Vagina (tissue), 2 donors: ENCODE measurements at places on chromosomes 12 and 14.

- DNase-seq: no peak
- no peak overlapping the region for H3K27ac ChIP-seq
- no peaks in the 10 kb centered on the region for H3K36me3 ChIP-seq
Observed at GRCh38 chr12:71688961-71689570, 3.2 kb downstream of the TMEM19 start.

- no peak overlapping the region for H3K4me3 ChIP-seq
- H3K4me1 ChIP-seq: peaks cover 25% of the 10 kb centered on the region
- no peak overlapping the region for H3K27ac ChIP-seq
- H3K27me3 ChIP-seq: no peaks in the 10 kb centered on the region
Observed at GRCh38 chr14:54577977-54578376, 11.0 kb downstream of the SAMD4A start.

GRCh38 chr12:72578327-72578726, 306.2 kb downstream of the TRHDE start:
- no peak overlapping the region for H3K4me3 ChIP-seq
- no peak for DNase-seq
- H3K27me3 ChIP-seq: no peaks in the 10 kb centered on the region
- H3K27ac ChIP-seq: no peak overlapping the region

DNA sequence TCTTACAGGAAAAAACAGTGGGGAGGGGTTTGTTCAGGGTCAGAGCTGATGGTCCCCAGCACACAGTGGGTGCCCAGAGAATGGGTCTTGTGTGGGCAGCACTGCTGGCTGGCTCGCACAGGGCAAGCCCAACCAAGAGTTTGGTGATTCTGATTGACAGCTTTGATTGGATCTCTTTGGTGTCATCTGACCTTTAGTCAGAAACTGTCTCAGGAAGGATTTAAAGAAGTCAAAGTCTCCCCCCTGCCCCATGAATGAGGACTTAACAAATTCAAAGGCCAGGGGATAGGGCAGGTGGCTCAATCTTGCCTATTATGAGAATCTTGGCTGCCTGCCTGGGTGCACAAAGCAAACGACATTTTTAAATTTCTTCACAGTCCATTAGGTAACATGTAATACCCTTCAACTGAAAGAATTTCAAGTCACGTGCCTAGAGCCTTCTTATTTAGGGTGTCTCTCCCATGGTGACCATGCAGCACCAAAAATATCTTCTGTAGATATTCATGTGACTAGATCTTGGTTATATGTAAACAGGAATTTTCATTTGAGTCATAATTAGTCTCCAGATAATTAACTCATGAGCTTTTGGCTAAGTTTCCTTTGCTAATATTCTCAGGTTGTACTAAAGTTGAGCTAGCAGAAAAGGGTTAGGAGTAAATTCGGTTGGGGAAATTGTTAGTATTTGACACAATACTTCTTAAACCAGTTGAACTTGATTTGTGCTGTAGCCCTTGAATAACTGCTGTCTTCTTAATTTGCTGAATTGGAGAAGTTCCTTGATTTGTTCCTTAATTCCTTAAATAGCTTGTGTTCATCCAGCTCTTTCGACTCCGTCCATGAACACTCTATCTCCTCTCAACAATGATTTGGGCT, 54.5 kb upstream of the HECTD1 start:
- H3K36me3 ChIP-seq: no peaks in the 10 kb centered on the region
- H3K4me3 ChIP-seq: no peak overlapping the region
- H3K27ac ChIP-seq: peak overlapping the region; percentile 54
- DNase-seq: no peak

GRCh38 chr12:6827437-6827911, 733 bp upstream of the P3H3 start:
- H3K4me3 ChIP-seq: peak overlapping the region; percentile 90
- no peaks in the 10 kb centered on the region for H3K27me3 ChIP-seq
- DNase-seq: no peak
- peaks cover 45% of the 10 kb centered on the region for H3K4me1 ChIP-seq

DNA sequence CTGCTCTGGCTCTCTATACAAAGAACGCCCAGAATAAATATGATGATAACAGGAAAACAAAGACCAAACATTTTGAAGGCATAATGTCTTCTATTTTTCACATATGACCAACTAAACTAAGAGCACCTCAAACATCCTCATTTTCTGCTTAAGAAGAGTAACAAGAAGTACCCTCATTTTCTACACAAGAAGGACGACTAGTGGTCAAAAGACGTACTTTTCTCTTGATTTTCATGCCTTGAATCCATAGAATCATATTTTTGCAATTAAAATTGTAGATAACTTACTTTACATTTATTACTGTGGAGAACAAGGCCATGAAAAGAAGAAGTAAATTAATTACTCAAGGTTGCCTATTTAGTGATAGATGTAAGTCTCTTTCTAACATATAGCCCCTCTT, 358.6 kb downstream of the DUSP6 start:
- H3K4me3 ChIP-seq: no peak overlapping the region
- no peaks in the 10 kb centered on the region for H3K36me3 ChIP-seq
- no peak overlapping the region for H3K27ac ChIP-seq
- DNase-seq: no peak

GRCh38 chr12:116177017-116177416, 100.5 kb downstream of the MED13L start:
- no peaks in the 10 kb centered on the region for H3K36me3 ChIP-seq
- no peak overlapping the region for H3K27ac ChIP-seq
- H3K4me1 ChIP-seq: peaks cover 41% of the 10 kb centered on the region
- DNase-seq: no peak

DNA sequence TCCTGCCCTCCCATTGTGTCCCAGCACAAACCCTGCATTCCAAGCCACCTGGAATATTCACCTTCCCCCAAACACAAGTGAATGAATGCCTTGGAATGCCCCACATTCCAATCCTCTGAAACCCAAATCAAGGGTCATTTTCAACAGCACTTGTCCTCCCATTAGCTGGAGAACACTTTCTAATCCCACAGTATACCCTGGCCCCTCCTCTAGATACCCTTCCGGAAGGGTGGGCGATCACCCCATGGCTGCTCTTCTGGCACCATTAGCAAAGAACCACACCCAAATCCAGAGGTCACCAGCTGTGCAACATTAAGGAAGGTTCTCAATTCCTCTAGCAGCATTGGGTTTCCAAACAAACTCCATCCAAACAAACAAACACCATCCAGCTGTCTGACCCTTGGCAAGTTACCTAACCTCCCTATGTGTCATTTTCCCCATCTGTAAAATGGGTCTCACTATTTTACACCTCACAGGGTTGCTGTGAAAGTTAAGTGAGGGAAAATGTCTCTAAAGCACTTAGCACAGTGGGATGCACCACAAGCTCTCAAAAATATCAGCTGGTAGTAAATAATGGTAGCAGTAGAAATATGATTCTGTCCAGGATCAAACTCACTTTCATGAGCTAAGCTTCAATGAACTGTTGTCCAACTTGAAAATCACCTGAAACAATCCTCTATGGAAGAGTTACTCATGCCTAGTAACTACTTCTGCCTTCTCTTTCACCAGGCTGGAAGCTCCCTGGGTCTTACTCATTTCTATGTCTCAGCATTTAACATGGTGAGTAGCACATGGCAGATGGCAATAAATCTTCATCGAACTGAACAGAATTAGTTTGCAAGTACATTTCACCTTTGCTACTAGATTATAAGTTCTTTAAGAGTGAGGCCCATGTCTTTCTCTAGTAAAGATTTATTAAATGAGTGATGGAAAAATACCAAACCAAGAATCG, 5.3 kb downstream of the NUAK1 start:
- no peaks in the 10 kb centered on the region for H3K36me3 ChIP-seq
- H3K27ac ChIP-seq: peak overlapping the region; percentile 94
- DNase-seq: no peak
- H3K27me3 ChIP-seq: no peaks in the 10 kb centered on the region

- no peak overlapping the region for H3K4me3 ChIP-seq
- H3K27me3 ChIP-seq: no peaks in the 10 kb centered on the region
- peaks cover 14% of the 10 kb centered on the region for H3K36me3 ChIP-seq
- DNase-seq: no peak
Observed at GRCh38 chr14:24133735-24134134, 2.3 kb upstream of the PSME1 start.

- peaks cover 18% of the 10 kb centered on the region for H3K4me1 ChIP-seq
- H3K27ac ChIP-seq: peak overlapping the region; percentile 76
- H3K4me3 ChIP-seq: no peak overlapping the region
- H3K36me3 ChIP-seq: peaks cover 7% of the 10 kb centered on the region
Observed at GRCh38 chr12:121751034-121751433, 38.5 kb downstream of the TMEM120B start.

GRCh38 chr14:84017495-84017894, 1512.4 kb upstream of the FLRT2 start:
- H3K27me3 ChIP-seq: no peaks in the 10 kb centered on the region
- H3K27ac ChIP-seq: no peak overlapping the region
- no peaks in the 10 kb centered on the region for H3K36me3 ChIP-seq
- DNase-seq: no peak
- no peaks in the 10 kb centered on the region for H3K4me1 ChIP-seq
- H3K4me3 ChIP-seq: no peak overlapping the region

- H3K4me3 ChIP-seq: no peak overlapping the region
- H3K27me3 ChIP-seq: no peaks in the 10 kb centered on the region
- no peak overlapping the region for H3K27ac ChIP-seq
- DNase-seq: no peak
- H3K4me1 ChIP-seq: no peaks in the 10 kb centered on the region
Observed at GRCh38 chr14:72599579-72600470, 294.1 kb downstream of the DPF3 start.

DNA sequence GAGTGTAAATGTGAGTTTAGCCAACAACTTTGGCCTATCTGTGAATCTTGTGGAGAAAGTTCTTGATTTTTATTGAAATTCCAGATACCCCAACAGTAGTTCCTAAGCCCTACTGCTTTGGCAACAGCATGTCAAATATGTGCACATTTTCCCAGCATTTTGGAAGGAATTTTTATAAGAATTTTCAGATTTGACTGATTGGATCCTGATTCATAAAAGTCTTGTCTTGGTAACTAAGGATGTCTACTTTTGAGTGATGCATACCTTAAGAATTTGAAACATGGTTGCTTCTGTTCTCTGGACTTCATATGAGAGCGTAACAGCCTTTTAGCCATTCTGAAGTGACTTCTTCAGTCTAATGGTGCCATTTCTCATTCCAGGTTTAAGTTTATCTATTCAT, 106.7 kb downstream of the ANO4 start:
- no peak overlapping the region for H3K4me3 ChIP-seq
- no peaks in the 10 kb centered on the region for H3K36me3 ChIP-seq
- H3K27ac ChIP-seq: no peak overlapping the region
- DNase-seq: no peak

DNA sequence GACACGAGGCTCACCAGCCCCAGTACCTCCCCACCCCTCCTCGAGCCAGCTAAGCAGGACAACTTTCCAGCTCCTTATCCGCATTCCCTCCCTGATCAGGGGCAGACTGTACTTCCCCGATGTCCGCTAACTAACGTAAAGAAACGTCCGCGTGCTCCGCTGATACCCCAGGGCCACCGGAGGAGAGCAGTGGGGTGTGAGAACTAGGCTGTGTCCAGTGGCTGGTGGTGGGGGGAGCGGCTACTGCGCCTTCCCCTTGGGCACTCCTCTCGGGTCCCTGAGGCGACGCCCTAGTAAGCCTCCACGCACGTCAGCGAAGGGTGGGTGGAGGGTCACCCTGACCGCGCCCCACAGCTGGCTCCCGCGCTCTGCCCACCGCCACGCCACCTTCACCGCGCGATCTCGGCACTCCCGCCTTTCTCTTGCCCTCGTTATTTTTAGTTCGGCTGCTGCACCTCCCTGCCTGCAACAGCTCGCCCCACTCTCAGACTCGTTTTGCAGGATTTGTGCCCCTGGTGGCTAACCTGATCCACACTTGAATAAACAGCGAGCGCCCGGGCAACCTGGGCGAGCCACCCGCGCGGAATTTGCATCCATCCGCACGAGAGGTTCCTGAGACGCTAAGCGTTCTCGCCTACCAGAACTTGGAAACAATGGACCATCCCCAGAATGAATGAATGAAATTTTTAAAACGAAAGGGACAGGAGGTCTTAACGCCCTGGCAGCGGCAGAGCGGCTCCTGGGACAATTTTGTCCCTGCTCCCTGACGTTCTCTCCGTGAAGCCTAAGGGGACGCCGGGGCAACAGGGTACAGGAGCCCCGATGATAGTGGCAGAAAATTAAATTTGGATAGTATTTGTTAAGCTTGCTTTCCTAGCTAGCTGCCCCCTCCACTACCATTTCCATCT, 6.9 kb upstream of the BMP4 start:
- DNase-seq: no peak
- peak overlapping the region; percentile 39 for H3K4me3 ChIP-seq
- no peak overlapping the region for H3K27ac ChIP-seq

DNA sequence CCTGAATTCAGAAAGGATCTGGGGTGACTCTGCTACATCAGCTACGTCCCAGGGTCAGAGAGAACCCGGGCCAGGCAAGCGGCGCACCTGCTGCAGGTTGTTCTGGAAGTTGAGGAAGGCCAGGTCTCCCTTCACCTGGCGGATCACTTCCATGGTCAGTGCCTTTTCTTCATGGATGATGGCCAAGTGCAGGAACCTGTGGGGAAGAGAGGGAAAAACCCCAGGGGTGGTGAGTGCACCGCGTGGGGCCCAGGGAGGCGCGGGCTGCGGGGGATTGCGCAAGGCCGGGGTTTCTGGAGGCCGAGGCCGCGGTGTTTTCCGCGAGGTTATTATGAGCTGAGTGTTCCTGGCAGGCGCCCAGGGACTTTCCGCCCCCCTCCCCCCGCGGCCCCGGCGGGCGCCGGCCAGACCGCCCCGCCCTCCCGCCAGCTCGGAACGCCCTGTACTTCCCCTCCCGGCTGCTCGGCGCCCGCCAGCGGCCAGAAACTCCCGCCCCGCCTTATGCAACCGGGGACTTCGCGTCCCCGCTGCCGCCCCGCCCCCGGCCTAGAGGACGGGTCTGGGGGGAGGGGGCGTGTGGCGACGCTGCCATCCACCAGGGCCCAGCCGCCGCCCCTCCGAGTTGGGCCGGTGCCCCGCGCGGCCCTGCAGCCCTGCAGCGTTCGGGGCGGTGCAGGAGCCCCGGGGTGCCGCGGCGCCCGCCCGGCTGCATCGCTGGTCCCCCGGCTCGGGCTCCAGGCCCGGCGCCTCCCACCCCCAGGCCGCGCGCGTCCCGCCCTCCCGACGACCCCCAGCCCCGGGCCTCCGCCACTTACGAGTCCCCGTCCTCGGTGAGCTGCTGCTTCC, 723 bp downstream of the NFKBIA start:
- peak overlapping the region; percentile 100 for H3K27ac ChIP-seq
- peaks cover 15% of the 10 kb centered on the region for H3K36me3 ChIP-seq
- no peak for DNase-seq
- no peaks in the 10 kb centered on the region for H3K27me3 ChIP-seq

GRCh38 chr12:131675126-131676080, 35.5 kb upstream of the SFSWAP start:
- no peaks in the 10 kb centered on the region for H3K36me3 ChIP-seq
- H3K4me1 ChIP-seq: no peaks in the 10 kb centered on the region
- no peaks in the 10 kb centered on the region for H3K27me3 ChIP-seq

DNA sequence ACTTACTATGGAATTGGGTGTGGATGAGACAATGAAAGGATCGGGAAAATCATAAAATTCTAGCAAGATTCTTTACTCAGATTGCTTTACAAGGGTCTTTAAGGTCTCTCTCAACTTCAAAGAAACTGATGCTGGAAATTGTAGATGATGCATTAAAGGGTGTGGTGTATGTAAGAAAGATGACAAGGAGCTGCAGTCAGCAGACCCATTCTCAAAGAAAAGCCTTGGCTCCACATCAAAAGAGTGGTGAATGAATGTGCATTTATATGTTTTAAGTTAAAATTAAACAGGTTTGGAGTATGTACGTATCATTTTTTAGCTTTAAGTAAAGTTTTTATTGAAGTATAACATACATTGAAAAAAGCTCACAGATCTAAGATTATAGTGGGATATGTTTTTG, 194.5 kb downstream of the C12orf75 start:
- no peaks in the 10 kb centered on the region for H3K27me3 ChIP-seq
- H3K4me1 ChIP-seq: peaks cover 10% of the 10 kb centered on the region
- no peak overlapping the region for H3K4me3 ChIP-seq
- no peak for DNase-seq

- peak; percentile 89 for DNase-seq
- H3K4me3 ChIP-seq: no peak overlapping the region
- H3K4me1 ChIP-seq: peaks cover 35% of the 10 kb centered on the region
Observed at GRCh38 chr14:51395361-51395849, 155.4 kb downstream of the TMX1 start.
